AG09319 (cell line): ENCODE measurements at places on chromosomes 16 and 17.

DNA sequence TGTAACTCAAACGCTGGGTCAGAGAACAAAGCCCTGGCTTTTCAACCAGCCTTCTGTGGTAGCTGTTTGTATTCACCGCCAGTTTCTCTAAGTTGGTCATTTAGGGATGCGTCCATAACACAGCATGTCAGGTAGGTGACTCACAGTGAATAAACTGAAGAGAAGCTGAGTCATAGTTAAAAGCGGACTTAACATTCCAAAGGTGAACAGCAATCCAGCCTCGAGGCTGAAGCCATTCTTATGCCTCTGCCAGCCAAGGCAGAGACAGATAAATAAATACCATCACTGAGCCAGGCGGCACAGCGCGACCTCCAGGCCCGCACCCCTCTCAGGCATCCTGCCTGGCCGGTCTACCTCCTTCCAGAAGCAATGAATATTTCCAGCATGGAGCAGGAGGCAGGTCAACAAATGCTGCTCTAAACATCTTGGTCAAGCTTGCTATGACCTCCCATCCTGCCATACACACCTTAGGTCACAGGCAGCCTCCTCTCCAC is 12.4 kb upstream of the CACNG4 start:
- DNase-seq, result peak; percentile 56

- DNase-seq, result no peak
Measured at GRCh38 chr16:57113042-57113453, 20.7 kb downstream of the CPNE2 start.

- no peak for DNase-seq
Measured at GRCh38 chr16:5393070-5393469, 295.5 kb upstream of the EEF2KMT start.

GRCh38 chr16:84811529-84811928 is 8.3 kb upstream of the CRISPLD2 start:
- no peak for DNase-seq

DNA sequence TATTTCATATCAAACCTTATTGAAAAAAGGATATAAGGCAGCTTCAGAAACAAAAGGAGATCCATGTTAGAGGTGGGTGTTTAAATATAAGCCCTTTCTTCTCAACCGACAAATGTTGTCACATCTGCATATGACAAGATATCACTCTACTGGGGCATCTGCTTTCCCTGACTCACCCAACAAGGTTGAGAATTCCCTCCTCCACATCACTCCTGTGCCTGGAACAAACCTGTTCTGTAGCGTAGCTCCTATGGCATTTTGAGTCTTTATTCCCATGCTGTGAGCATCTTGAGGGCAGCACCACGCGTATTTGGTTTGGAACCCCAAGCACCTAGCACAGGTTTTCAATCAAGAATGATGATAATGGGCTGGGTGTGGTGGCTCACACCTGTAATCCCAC is 59.4 kb upstream of the ZFHX3 start:
- DNase-seq, result no peak

GRCh38 chr16:49530427-49530970 is 156.9 kb downstream of the C16orf78 start:
- no peak for DNase-seq

DNA sequence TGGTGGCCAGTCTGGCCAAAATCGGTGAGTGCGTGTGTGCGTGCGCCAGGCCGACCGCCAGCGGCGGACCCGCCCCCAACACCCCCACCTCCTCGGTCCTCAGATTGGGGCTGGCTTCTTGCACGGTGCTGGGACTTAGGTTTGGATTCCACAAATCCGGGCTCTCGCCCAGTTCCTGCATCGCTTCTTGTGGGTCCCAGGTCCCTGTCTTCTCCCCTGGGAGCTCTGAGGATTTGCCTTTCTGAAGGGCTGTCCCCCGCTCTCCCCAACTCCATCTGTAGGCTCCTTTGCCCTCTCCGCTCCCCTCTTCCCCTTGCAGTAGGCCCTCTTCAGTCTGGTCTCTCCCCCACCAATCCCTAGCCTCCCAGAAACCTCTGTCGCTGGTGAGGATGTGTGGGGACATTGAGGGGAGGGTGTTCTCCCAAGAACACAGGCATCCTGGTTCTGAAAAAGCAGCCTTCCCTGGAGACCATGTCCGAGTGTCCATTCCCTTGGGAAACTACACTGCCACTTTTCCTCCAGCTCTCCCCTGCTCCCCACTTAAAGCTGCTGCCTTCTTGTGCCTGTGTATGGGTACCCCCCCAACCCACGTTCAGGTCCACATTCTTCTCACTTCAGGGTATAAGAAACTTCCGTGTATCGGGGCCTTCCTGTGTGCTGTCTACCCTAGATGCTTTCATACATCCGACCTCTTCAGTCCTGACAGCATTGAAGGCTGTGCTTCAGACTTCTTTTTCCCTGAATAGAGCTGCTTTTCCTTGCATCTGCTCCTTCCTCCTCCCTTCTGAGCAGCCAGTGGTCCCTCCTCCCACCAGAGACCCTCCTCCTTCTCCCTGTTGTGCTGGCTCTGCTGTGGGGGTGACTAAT is 632 bp downstream of the SLC9A5 start:
- DNase-seq, result no peak

DNA sequence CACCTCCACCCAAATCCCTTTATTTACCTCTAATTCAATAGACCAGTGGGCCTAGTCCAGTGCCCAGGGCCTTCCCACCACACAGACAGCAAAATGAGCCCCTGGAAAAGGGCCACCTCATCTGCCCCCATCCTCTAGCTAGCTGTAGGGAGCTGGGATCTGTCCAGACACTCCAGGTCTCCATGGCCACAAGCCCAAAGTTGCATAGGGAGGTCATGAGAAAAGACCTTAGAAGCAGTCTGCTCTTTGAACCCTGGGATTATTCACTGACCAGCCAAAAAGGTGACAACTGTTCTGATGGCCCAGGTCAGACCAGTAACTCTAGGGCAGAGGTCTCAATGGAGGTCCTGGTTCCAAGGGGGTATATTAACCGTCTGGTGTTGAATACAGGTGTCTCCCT is 2.0 kb downstream of the CUEDC1 start:
- no peak for DNase-seq

GRCh38 chr16:57514791-57515600 is 21.4 kb downstream of the CCDC102A start:
- no peak for DNase-seq

- no peak for DNase-seq
Measured at GRCh38 chr16:14187517-14188338, 116.6 kb downstream of the MRTFB start.

- DNase-seq, result no peak
Measured at GRCh38 chr16:743794-744500, 3.1 kb upstream of the CIAO3 start.

DNA sequence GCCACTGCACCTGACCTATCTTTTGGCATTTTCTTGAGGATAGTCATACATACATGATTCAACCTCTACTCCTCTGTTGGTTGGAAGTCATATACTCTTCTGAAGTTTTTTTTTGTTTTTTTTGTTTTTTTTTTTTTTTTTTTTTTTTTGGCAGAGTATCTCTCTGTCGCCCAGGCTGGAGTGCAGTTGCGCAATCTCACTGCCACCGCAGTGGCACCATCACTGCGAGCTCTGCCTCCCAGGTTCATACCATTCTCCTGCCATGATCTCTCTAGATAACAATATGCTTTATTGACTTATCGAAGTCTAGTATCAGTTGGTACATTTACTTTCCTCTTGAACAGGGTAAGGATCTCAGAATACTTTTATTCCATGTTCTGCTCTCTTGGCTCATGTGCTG is 224.2 kb upstream of the WSCD1 start:
- DNase-seq, result no peak

DNA sequence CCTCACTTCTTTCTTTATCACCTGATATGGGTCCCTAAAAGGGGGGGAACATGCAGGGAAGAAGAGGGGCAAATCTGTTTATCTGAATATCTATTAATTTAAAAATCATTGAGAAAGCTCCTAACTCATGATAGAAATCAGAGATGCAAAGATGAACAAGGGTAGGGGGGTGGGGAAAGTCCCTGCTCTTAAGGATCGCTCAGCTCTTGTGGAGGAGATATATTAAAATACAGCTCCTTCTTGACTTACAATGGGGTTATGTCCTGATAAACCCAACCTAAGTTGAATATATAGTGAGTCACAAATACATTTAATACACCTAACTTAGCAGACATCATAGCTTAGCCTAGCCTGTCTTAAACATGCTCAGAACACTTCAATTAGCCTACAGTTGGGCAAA is 237.5 kb downstream of the MAF start:
- DNase-seq, result no peak

GRCh38 chr17:14089179-14089578 is 19.9 kb downstream of the COX10 start:
- no peak for DNase-seq

- no peak for DNase-seq
Measured at GRCh38 chr17:78112518-78113471, 15.8 kb downstream of the TMC6 start.

- DNase-seq, result no peak
Measured at GRCh38 chr16:70302745-70303144, 3.8 kb downstream of the DDX19B start.

DNA sequence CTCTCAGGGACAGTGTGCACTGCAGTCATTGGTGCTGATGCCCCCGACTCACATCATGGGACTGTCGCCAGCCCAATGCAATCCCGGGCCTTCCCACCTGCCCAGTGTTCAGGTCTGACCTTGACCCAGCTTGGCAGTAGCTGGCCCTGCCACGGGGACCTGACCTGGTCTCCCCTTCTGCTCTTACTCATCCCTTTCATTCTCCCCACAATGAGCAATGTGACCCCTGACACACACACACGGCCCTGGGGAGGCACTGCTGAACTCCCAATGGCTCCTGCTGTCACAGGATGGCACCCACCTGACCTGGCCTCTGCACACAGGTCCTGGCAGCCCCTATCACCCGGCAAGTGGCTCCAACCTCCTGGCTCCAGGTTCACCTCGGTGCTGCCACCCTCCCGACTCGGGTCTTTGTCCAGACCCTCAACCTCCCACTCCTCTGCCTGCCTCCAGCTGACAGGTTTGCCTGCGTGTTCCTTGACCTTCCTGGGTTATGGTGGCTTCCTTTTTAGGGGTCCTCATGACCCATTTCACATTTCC is 6.6 kb downstream of the CD300C start:
- no peak for DNase-seq

- no peak for DNase-seq
Measured at GRCh38 chr17:1228781-1229348, 41.4 kb upstream of the BHLHA9 start.

DNA sequence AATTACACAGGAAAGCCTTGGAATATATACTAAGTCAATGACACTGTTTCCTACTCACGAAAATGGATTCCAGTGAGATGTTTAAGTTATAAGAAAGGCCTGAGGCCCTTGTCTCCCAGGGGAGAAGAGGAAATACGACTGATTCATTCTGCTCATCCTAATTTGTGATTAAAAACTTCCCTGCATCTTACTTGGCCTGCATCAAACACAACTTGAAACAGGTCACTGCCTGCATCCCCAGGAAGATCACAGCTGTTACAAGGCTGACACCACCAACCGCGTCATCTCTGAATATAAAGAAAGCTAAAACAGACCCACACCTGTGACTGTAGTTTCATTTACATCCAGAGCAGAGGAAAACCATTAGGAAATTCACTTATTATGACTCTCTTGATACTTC is 121.9 kb downstream of the DNAH3 start:
- DNase-seq, result no peak

DNA sequence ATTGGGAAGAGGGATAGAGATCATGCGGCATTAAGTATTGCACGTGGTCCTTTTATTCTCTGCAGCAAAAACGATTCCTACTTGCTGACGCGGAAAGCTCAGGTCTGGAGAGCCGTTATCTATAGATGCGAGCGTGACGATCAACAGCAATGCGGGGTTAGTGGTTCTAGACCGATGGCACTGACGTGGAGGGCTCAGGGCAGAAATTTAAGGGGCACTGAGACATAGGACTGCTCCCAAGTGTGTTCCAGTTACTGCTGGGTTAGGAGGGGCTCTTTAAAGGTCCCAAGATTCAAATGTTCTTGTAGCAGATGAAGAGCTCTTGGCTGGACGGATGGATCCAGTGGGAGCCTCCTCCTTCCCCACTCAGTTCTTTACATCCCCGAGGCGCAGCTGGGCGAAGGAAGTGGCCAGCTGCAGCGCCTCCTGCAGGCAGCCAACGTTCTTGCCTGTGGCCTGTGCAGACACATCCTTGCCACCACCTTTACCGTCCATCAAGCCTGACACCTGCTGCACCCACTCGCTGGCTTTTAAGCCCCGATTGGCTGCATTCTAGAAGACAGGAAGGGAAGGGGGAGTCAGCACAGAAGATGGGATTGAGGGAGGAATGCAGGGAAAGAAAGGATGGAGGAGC is 732 bp upstream of the EXOSC6 start:
- no peak for DNase-seq

DNA sequence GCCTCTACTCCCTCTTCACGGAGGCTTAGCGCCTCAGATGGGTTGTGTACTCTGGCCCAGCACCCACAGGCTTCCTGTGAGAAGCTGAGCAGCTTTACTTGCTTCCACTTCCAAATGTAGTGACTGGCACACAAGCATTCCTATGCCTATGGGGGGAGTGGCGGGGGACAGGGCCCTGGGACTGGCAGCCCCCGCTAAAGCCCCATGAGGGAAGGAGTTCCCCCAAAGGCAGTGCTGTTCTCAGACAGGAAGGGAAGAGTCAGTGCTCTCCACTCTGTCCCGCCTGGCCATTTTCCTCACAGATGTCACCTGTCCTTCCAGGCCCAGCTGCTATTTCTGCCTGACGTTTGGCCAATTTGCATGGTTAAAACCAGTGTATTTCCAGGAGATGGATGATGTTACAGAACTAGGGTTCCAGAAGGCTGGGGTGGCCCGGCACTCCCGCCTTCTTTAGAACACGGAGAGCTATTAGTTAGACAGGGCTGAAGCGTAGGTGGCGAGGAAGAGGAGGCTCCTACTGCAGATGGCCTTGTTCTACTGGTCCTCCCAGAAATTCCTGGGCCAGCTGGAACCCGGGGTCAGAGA is 83.9 kb upstream of the FBXO47 start:
- DNase-seq, result no peak

GRCh38 chr16:26263406-26263805 is 571.6 kb downstream of the HS3ST4 start:
- DNase-seq, result no peak

DNA sequence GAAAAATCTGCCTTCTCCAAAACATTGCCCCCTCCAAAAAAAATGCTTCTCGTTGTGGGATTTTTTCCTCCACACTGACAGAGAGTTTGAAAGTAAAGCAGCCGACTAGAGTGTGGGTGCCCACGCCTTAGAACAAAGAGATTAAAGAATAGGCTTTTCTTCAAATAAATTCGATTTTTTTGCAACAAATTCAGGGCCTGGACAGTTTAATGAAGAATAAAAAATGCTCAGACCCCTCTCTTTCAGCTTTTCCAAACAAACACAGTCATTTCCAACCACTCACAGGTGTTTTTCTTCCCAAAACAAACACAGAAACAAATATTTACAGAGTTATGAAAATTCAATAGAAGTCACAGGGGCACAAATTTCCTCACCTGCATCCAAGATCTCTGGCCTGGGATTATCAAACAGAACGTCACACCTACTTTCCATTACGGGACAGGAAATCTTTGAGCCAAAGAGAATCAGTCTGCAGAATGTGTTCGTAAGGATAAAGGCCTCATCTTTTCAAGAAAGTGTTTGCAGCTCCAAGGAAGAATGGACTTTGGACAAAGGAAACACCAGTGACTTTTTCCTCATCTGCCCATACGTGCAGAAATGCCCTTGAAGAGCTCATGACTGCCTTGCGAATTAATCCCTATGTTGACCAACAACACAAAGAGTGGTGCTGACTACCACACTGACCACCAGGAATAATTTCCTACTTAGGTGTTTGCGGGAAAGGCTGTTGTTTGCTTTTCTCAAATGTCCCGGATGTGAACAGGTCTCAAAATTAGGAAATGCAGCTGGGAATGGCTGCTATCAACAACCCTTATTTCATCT is 31.3 kb upstream of the TOX3 start:
- DNase-seq, result no peak
